Kidney tubule cell (primary cell): ENCODE measurements at places on chromosomes 5 and 9.

GRCh38 chr5:153122403-153122802 is 368.1 kb upstream of the GRIA1 start:
- DNase-seq: no peak

- no peak for DNase-seq
These were observed 103.5 kb upstream of the COL5A1 start for GRCh38 chr9:134537951-134538641.

- DNase-seq: no peak
These were observed 255.5 kb downstream of the TRIM32 start for GRCh38 chr9:116942593-116943061.

GRCh38 chr9:91972711-91973110 is 22.7 kb upstream of the ROR2 start:
- DNase-seq: no peak

GRCh38 chr5:74200560-74200959 is 440.0 kb downstream of the ENC1 start:
- peak; percentile 23 for DNase-seq

DNA sequence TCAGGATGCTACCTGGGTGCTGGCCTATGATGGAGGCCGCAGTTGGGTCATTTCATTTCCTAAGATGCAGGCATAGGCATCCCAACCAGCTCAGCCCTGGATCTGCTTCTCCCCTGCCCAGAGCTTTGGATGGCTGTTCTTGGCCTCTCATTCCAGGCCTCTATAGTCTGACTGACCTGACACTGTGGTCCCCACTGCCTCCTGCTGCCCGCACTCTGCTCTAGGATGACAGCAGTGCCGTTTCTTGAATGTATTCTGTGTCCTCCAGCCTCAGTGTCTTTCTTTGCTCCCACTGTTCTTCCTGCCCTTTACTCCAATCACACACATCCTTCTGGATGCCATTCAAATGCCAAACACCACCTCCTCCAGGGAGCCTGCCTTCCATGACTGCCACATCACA is 235.7 kb downstream of the HSPA4 start:
- DNase-seq: peak; percentile 35

GRCh38 chr9:135820661-135821060 is 86.7 kb downstream of the CAMSAP1 start:
- no peak for DNase-seq

GRCh38 chr5:113249206-113249605 is 185.6 kb downstream of the TSSK1B start:
- DNase-seq: no peak

GRCh38 chr9:35075358-35075757 is 2.9 kb upstream of the VCP start:
- DNase-seq: no peak

DNA sequence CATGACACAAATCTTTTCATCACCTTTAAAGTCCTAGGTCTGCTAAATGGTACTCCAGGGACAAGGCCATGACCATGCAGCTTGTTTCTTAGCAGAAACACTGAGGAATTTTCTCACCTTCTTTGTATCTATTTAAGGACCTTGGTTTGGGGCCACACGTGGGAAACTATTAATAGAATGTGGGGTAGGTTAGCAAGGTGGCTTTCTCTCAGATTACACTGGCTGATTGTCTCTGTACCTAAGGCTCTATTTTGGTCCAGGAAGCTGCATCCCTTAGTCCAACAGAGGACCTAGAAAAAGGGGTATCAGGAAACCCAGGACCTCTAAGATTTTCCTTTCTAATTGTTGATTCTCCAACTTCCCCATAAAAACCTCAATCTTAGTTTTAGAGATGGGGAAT is 36.3 kb upstream of the FRMD3 start:
- no peak for DNase-seq

DNA sequence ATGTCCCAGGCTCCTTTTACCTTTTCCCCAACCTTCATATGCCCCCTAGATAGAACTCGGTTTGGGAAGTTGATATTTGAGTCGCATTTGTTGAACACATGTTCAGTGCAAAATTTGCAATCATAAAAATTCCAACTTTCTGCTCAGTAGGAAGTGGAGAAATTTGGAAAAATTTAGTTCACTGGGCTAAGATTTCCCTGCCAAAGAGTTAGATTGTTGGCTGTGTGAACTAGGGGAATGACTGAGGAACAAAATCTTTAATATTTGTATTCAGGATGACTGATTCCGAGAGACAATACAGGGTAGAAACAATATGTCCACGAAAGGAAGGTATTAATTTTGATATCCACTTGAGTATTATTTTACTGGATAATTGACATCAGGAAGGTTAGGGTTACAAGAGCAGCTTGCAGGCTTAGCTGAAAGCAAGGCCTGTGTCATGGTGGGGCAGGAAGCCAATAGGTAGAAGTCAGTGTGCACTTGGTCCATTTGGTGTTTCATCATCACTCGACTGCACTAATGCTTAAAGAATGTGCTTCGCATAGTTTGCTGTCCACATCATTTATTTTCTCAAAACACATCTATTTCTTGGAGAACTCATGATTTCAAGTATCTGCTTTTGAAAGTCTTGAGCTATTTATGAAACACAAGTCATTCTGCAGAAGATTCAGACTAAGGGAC is 59.4 kb upstream of the GNA14 start:
- peak; percentile 94 for DNase-seq

DNA sequence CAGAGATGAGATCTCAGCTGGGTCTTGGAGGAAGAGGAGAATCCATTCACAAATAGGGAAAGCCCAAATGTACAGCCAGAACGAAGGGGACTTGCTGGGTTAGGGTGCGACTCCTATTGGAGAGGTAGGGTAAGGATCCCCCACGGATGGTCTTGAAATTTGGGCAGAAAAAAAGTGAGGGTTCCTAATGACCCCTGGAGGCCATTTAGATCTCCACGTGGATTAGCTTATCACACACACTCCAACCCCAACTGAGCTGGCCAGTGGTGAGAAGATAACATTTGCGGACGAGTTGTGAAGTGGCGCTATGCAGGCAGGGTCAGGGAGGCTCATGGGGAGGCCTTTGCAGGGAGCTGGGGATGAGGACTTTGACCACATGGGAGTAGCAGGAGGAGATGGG is 86.0 kb downstream of the FSTL4 start:
- DNase-seq: no peak

DNA sequence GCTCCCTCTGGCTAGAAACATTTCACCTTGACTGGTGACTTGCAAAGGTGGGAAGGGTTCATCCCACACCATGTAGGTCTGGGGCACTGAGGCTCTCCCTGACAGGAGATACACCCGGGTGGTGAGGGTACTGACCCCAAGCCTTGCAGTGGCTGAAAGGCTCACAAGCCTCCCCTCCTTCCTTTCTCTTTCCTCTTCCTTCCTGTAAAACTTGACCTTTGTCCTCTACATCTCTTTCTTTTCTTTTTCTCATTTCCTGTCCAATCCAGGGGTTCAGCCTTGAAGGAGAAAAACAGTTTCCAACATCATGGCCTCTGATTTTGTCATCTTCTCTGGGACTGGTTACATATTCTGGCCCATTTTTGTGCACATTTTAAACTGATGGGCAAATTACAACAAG is 16.6 kb downstream of the FBP2 start:
- DNase-seq: no peak

- no peak for DNase-seq
These were observed 224.1 kb upstream of the TYRP1 start for GRCh38 chr9:12469084-12469483.

GRCh38 chr5:150946351-150946905 is 41.6 kb upstream of the ZNF300 start:
- peak; percentile 65 for DNase-seq

DNA sequence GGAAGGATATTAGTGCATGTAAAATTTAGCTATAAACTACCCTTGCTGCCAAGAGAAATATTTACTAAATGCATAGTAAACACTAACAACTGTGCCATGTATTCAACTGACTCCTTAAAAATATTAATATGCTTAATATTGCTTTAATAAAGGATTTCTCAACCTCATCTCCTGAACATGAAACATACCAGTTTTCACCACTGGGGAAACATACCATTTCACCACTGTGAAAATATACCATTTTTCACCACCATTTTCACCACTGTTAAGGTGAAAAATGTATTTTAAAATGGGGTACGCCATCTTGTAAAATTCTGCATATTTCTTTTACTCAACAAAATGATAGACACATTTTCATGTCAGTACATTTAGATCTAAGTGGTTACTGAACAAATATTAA is 4.5 kb downstream of the RAB14 start:
- DNase-seq: no peak

DNA sequence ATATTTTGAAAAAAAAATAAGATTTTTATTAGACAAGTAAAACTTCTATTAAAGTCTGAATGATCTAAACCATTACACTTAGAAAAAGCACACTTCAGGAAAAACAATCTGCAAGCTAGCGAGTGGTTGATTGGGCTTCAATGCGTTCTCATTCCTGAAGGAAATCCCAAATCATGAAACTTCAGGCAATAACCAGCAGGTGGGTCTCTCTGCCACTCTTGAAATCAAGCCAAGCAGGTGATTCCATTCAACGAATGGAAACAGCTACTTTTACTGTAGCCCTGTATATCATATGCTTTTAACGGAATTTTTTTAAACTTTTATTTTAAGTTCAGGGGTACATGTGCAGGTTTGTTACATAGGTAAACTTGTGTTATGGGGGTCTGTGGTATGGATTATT is 234.5 kb upstream of the TRPM3 start:
- no peak for DNase-seq

- no peak for DNase-seq
These were observed 315.6 kb downstream of the ZSWIM6 start for GRCh38 chr5:61647672-61648071.

- peak; percentile 24 for DNase-seq
These were observed 16.4 kb downstream of the LNPEP start for GRCh38 chr5:96952118-96952750.

DNA sequence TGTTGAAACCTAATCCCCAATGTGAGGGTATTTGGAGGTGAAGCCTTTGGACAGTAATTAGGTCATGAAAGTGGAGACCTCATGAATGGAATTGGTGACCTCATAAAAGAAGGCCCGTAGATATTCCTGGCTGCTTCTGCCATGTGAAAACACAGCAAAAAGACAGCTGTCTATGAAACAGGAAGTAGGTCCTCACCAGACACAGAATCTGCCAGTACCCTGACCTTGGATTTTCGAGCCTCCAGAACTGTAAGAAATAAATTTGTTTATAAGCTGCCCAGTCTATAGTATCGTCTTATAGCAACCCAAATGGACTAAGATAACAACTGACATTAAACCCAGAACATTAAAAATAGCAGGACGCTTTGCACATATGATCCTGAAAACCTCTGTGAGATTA is 371.1 kb downstream of the SPOCK1 start:
- DNase-seq: no peak

DNA sequence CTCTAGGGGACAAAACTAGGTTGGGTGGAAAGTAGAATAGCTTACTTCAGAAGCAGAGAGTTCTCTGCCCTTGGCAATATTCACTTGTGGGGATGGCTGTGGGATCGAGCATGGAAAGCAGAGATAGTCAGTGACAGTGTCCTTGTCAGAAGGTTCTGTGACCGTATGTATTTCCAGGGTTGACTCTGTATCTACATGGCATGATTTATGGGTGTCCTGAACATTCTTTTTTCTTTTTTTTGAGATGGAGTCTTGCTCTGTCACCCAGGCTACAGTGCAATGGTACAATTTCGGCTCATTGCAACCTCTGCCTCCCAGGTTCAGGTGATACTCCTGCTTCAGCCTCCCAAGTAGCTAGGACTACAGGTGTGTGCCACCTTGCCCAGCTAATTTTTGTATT is 77.4 kb upstream of the LHFPL2 start:
- no peak for DNase-seq

- DNase-seq: peak; percentile 61
These were observed 81.3 kb upstream of the ERCC6L2 start for GRCh38 chr9:95793924-95794828.

DNA sequence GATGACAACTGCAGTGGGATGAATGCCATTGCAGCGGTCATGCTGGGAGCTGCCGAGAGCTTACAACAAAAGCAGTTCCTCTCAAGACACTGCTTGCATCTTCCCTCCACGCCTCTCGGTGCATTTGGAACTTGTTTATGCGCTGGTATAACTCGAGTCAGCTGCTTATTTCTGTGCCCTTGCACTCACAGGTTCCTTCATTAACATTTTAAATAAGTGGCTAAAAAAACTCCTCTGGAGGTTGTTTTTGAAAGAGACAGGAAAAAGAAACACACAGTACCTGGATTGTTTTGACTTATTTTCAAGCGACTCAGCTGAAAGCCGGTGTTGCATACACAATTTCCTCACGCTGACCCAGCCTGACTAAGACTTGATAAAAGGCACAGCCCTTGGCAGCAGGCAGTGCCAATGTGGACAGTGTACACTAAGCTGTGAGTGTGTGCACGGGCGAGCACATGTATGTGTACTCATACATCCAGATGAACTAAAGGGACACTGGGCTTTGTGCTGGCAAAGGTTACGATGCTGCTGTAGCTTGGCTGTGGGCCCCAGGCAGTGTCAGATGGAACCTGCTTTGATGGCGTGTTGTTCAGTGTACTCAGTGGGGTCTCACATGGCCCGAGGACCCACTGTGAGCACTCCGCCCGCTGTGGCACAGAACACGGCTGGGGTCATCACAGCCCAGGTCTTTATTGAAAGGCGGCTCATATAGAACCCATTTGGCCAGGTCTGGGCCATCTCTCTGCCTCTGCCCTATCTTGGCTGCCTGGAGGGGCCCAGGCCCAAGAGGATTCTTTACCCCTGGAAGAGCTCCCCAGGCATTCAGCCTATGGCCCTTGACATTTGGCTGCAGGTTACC is 92.3 kb downstream of the ANKRD33B start:
- peak; percentile 55 for DNase-seq

DNA sequence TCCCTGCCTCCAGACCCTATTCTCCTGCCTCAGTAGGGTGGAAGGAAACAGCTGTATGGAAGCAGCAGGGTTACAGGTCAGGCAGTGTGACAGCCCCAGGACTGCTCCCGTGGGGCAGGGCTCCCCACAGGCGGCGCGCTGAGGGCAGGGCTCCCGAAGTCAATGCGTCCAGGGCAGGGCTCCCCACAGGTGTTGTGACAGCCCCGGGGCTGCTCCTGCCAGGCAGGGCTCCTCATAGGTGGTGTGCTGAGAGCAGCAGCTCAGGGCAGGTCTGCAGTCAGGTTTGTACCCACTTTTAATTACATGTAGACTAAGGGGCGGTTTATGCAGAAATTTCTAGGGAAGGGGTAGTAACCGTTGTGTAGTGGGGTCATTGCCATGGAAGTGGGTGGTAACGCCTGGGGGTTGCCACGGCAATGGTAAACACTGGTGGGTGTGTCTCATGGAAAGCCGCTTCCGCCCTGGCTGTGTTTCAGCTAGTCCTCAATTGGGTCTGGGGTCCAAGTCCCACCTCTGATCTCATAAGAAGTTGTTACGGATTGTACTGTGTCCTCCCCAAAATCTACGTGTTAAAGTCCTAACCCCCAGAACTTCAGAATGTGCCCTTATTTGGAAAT is 16.7 kb upstream of the TERT start:
- DNase-seq: no peak

- DNase-seq: no peak
These were observed 93.9 kb downstream of the GALNT10 start for GRCh38 chr5:154284433-154284832.

GRCh38 chr5:88925692-88926490 is 42.9 kb upstream of the MEF2C start:
- peak; percentile 37 for DNase-seq

DNA sequence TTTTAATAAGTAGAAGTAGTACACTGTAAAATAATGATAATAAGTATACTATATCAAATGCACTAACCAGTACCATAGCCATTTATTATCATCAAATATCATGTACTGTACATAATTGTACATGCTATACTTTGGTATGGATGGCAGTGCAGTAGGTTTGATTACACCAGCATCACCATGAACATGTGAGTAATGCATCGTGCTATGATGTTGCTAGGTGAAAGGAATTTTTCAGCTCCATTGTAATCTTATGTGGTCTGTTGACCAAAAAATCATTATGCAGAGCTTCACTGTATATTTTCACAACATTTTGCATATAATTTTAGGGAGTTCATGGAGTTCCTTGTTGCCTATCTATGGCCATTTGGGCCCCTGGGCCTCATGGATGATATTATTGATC is 72.2 kb upstream of the HMHB1 start:
- DNase-seq: peak; percentile 71
